ENCODE measurements at places on chromosomes 11 and 22.
A peak's percentile ranks its signal among the peaks of the same experiment; 100 is the strongest.

DNA sequence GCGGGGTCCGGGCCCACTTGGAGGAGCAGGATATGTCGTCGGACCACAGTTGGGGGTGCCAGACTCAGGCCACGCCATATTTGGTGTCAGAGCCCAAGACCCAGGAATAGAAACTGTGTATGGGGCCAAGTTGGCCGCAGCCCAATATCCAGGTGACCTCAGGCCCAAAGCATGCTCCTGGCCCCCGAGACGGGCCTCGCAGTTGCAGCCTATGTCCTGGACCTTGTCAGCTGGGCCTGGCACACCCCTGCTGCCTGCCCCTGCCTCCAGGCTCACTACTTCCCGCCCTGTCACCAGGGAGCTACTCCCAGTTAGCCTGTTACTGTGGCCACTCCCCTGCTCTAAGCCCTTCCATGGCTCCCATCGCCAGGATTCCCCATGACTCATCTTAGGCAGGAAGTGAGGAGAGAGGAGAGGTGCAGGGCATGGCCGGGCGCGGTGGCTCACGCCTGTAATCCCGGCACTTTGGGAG is 23.1 kb downstream of the A4GALT start:
- no peak for DNase-seq

GRCh38 chr11:72078477-72078876 is 1.9 kb downstream of the NUMA1 start:
- no peak for DNase-seq

GRCh38 chr11:116294630-116295029 is 478.2 kb downstream of the BUD13 start:
- DNase-seq, result no peak

DNA sequence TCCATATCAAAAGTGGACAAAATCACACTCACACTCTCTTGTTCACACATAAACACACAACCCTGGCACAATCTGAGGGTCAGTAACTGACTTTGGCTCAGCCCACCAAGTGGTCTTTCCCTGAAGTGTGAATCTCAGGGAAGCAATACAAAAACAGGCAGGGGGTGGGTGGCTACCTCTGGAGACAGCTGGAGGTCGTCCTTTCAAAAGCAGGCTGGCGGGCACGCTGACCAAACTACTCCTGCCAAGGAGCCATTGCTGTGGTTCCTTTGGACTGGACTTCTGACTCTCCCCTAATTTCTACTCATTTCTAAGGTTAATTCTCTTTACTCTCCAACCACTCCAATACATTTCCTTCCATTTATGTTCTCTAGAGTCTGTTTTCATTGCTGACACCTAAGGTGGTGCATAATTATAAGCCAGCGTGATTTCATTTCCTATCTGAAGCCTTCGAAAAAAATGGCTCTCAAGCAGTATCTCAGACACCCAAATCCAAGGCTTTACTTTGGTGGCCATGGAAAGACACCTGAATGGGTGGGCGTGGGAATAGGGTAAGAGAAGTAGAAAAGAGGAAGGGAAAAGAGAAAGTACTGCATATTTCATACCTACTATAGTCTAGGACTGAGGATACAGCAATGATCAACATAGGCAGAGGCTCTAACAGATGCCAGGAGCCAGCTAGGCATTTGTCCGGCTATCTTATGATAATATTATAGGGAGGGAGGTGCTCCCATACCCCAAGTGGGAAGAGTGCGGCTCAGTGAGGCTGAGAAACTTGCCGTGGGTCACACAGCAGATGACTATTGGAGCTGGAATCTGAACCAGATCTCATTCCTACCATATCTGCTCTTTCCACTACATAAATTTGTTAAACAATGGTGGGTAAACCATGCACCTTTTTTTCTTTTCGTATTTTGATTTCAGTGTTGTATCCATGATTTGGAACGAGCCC is 22.0 kb downstream of the FZD4 start:
- no peak for DNase-seq

DNA sequence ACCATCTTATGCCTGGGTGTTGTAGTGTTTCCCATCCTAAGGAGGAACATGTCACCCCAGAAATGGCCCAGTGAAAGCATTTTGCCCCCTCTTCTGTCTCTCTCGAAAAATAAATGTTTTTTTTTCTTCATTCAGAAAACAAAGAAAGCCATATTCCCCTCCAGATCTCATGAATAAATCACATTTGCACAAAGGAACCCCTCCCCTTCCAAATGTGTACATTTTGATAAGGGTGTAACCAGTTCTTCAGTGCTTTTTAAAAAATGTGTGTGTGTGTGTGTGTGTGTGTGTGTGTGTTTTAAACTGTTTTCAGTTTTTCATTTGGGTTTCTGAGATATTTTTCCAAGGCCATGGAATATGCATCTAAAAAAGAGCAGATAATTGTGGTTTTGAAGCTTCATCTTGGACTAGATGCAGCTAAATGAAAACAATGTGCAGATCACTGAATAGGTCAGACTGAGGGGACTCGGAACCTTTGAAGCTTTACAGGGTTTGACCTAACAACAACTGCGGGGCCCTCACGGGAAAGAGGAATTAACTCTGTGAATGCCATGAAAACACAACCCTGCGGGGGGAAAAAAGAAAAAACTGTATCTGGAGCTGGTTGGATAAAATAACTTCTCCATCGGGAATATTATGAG is 76.4 kb downstream of the YAP1 start:
- no peak for DNase-seq

GRCh38 chr11:63670433-63671321 is 499 bp downstream of the ATL3 start:
- DNase-seq, result peak; percentile 22

GRCh38 chr22:22076932-22077703 is 94.5 kb upstream of the TOP3B start:
- DNase-seq, result no peak

DNA sequence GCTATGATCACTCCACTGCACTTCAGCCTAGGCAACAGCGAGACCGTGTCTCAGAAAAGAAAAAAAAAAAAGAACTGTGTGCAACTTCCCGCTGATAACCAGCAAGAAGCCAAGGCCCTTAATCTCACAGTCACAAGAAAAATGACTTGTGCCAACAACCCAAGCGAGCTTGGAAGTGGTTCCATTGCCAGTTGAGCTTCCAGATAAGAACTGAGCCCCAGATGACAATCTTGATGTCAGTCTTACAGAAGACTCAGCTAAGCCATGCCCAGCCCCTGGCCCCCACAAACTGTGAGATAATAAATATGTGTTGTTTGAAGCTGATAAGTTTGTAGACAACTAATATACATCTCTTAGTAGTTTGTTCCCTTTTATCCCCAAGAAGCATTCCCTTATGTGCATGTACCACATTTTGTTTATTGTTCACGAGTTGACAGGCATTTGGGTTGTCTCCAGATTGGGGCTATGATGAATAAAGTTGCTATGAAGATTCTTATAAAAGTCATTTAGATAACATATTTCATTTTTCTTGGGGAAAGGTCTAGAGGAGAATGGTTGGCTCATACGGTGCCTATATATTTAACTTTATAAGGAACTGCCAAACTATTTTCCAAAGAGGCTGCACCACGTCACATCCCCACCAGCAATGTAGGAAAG is 85.9 kb downstream of the TIMP3 start:
- DNase-seq, result no peak

GRCh38 chr11:42175203-42175602 is 715.8 kb upstream of the LRRC4C start:
- no peak for DNase-seq

DNA sequence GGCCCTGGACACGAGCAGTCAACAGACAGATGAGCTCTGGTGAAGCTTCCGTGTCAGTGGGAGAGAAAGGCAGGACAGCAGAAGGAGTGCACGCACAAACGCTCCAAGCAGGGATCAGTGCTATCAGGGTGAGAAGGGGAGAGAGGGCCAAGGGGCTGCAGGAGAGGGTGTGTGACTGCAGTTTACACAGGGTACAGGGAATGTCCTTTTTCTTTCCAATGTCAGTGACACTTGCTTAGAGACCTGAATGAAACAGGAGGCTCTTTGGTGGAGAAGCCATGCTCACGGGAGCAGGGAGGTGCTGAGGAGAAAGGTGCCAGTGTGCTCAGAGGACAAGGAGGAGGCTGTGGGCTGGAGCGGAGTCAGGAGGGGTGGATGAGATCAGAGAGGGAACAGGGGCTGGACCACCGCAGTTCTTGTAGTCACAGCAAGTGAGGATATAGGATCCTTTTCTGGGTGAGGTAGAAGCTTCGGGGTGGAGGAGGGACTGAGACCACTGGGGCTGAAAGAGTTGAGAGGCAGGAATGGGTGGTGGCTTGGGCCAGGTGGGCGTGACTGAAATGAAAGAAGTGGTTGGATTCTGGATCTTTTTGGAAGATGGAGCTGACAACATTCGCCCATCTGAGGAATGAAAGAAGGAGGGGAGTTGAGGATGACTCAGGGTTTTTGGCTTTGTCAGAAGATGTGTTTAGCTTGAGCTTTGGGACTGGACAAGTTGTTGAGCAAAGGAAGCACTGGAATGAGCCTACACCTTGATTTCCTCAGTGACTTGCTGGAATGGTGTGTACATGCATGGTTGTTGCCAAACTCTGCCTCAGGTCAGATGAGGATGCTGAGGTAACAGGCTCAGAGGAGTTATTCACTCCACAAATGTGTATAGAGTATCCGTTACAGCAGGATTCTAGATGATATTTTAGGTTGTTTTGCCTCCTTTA is 87.9 kb downstream of the ADAMTS15 start:
- DNase-seq, result no peak

DNA sequence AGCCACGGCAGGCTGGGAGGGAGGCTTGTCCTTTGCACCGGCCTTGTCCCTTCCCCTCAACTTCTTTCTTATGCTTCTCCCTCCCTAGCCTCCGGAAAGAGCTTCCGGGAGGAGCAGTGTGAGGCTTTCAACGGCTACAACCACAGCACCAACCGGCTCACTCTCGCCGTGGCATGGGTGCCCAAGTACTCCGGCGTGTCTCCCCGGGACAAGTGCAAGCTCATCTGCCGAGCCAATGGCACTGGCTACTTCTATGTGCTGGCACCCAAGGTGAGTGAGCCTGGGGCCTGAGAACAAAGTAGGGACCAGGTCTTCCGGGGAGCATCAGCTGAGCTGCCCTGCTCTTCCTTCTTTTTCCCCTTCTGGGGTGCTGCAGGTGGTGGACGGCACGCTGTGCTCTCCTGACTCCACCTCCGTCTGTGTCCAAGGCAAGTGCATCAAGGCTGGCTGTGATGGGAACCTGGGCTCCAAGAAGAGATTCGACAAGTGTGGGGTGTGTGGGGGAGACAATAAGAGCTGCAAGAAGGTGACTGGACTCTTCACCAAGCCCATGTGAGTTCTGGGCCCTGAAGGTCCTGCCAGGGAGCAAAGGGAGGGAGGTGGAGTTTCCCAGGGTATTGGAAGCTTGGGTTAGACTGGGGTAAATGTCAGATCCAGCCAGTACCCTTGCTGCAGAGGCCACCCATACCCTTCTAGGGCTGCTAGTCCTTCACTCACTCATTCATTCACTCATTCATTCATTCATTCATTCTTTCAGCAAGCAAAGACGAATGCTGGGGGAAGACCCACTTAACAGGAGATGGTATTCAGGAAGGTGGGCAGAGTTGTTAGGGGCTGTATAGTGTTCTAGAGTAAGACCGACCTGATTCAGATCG is 22.6 kb downstream of the ADAMTS15 start:
- DNase-seq, result no peak

- DNase-seq, result no peak
These were observed 53.3 kb upstream of the PRDM11 start for GRCh38 chr11:45092901-45093760.

GRCh38 chr11:20087118-20087521 is 73.2 kb downstream of the DBX1 start:
- DNase-seq, result no peak

DNA sequence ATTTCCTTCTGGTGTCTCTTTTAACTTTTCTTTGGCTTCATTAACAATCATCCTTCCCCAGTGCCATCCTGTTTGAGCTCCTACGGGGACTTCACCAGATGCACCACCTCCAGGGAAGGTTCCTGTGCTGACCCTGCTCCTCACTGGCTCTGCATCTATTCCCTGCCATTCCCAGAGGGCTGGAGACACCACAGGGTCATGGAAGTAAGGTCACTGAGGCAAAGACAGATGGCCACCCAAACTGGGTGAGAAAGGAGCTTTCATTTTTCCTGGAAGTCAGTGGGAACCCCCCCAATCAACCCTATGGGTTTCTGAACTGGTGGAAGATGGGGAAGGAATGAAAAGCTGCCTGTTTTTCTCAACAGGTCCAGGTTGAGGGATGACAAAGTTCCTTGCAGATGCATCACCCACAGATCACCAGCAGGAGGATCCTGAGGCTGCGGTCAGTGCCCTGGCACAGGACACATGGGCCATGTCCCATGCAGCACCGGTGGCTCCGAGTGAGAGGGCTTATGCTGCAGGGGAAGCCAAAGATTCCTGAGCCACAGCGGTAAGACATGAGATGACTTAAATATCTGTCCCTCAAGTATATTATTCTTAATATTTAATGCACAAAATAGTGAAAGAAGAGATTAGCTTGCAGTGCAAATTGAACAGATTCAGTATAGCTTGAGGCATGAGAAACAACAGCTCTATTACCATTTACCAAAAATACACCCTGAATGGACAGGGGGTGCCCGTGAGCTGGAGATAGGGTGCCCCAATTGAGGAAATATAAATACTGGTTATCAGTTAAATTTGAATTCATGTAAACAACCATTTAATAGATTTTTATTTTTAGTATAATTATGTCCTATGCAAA is 73.0 kb upstream of the VPREB1 start:
- no peak for DNase-seq

DNA sequence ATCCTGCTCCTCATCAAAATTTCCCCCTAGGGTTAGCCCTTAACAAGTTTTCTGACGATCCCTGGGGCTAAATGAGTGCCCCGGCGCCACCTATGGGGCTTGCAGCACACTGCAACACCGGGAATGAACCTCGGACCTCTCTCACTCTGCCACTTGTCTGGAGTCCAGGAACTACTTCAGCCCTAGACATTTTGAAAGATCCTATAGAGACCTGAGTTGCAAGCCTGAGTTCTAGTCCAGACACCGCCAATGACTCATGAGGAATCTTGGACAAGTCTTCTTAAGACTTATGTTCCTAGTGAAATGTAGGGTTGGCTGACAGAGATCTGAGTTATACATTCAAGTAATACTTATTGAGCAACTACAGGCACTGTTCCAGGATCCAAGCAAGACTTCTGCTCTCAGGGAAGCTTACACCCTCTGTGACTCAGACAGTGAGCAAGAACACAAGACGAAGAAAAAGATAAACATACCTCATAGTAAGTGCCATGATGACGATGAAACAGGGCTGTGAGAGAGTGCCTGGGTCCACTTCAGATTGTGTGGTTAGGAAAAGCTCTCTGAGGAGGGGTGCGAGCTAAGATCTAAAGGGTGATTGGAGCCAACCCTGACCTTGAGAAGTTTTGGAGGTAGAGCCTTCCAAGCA is 10.2 kb upstream of the STK33 start:
- DNase-seq, result no peak

DNA sequence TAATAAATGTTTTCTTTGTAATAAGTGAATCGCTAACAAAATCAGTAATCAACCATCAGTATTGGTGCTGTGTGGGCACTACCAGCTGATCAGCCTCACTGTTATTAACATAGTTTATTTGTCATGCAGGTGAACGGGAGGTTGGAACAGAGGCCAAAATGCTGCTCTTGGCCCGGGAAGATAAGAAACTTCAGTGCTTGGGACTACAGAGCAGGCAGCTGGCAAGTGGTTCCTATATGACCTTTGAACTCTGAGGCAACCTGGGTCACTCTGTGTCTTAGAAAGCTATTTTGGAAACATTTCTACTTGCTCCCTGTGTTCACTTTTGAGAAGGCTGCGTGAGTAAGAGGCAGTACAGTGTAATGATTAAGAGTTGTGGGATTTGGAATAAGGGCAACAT is 36.5 kb upstream of the DNAJB13 start:
- no peak for DNase-seq
